Hepatic stellate cell (primary cell): ENCODE measurements at places on chromosomes 6 and 20.

DNA sequence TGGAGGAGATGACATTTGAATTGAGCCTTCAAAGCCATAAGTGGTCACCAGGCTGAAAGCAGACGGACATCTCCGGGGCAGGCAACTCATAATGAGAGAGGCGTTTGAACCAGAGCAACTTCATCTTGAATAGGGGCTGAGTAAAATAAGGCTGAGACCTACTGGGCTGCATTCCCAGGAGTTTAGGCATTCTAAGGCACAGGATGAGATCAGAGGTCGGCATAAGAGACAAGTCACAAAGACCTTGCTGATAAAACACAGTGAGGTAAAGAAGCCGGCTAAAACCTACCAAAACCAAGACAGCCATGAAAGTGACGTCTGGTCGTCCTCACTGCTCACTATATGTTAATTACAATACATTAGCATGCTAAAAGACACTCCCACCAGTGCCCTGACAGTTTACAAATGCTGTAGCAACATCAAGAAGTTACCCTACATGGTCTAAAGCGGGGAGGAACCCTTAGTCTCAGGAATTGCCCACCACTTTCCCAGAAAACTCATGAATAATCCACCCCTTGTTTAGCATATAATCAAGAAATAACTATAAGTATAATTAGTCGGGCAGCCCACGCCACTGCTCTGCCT, 194.7 kb upstream of the SOX4 start:
- DNase-seq = no peak

- no peak for DNase-seq
Observed at GRCh38 chr20:60121903-60122302, 163.7 kb downstream of the CDH26 start.

- DNase-seq = no peak
Observed at GRCh38 chr6:170122651-170123050, 168.2 kb downstream of the DLL1 start.

DNA sequence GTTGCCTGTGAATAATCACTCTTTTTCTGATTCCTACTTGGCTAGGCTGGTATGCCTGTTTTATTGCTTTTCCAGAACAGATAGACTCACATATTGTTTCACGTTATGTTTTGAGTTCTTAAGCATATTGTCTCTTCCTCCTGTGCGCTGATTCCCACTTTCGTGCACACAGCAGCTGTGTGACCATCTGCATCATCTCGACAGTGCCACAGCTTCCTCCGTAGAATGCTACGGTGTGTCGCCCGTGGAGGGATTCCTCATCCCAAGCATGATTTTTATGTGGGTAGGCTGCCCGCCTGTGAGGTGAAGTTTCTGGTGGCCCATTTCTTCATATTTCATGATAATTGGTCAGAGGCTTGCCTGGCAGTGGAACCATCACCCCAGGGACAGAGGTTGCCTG, 31.8 kb downstream of the PLCB4 start:
- no peak for DNase-seq

DNA sequence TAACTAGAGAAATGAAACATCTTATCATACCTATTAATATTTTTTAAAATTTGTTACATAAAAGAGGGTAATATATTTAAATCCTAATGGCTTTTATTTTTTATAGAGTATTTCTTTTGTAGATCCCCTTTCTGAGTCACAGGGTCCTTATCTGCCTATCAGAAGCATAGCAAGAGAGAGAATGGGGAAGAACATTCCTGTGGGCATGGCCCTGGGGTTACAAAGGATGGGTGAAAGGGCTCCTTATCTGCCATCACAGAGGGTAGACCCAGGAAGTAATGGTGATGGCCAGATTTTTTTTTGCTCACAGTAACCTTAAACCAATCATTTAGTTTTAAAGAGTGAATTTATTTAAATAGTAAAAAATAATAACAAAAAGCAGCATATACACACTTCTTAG, 582.1 kb upstream of the HTR1E start:
- DNase-seq = no peak

GRCh38 chr20:49452011-49452482, 30.4 kb downstream of the KCNB1 start:
- no peak for DNase-seq

- no peak for DNase-seq
Observed at GRCh38 chr6:155084431-155085123, 89.5 kb downstream of the TIAM2 start.

- no peak for DNase-seq
Observed at GRCh38 chr6:27303613-27304272, 8.3 kb downstream of the POM121L2 start.

DNA sequence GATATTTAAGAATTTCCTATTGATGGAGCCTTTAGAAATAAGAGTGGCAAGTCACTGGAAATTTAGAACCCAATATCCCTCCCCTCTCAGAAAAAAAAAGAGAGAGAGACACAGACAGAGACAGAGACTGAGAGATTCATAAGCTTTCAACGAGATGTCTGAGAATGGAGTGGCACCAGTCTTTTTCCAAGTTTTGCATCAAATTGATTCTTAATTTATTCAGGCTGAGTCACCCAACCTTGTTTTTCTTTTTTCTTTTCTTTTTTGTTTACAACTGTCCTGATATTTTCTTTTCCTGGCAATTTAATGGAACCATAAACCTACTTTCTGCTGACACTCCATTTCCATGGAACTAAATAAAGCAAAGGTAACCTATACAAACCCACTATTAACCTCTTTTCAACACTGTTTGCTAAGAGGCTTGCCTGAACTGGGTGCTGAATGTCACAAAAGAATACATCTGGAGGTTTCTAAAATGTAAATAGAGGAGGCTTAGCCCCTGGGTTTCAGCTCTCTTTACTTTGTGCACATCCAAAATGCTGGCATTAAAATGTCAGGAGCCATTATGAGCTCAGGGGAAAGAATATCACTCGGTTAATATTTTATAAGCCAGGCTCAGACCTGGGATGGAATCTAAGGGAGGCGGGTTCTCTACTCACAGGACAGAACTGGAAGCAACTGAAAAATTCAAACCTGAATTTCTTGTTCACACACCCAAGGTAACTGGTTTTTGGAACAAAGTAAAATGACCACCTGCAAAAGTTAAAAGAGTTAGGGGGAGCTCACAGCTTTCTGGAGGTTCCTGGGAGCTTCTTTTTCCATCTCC, 100.8 kb downstream of the BFSP1 start:
- no peak for DNase-seq

DNA sequence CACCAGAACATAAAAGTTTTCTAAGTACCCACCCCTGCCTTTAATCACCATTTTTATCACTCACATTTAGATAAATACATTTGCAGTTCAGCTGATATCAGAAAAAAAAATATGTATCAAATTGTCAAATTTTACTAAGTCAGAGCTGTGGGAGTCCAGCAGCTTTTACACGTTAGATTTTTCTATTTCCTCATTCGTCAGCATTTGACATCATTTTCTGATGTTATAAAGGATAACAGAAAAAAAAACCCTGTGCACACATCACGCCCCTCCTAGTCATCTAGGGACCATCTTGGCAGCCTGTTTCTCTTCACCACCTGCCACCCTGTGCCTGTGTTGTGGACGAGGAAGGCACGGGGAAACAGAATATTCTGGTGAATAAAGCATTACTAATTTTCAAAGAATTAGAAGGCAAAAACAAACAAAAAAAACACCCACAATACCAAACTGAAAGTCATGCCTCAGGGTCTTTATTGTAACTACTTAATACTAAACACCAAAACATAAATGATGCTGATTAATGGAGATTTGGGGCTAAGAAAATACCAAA, 12.4 kb downstream of the B4GALT5 start:
- DNase-seq = no peak

DNA sequence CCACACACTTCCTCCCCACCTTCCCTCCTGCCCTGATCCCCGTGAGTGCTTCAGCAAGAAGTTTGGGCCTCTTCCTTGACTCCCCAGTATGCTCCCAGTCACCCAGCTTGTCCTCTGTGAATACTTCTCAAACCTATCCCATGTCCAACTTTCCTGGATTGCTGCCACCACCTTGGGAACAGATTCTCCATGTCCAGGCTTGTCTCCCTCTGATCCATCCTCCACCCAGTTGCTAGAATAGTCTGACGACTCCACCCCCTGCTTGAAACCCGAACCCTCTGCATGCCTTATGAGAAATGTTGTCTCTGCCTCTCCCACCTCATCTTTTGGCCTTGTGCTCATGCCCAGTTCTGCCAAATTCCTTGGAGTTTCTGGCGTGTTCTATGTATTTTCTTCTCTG, 108.0 kb downstream of the PPP1R14C start:
- DNase-seq = no peak

GRCh38 chr20:36008461-36009035, 40.2 kb downstream of the CNBD2 start:
- DNase-seq = no peak

DNA sequence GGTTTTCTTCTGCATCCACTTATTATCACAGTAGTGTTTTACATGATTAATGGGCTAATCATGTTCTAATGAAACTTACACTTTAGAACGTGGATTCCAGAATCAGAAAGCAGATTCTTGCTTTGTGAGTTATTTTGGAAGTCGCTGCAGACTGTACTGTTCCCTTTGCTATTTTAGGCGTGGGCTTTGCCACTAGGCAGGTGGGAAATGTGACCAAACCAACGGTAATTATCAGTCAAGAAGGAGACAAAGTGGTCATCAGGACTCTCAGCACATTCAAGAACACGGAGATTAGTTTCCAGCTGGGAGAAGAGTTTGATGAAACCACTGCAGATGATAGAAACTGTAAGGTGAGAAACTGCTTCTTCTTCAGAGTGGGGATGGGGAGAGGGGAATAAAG, 598 bp downstream of the FABP7 start:
- DNase-seq = no peak

DNA sequence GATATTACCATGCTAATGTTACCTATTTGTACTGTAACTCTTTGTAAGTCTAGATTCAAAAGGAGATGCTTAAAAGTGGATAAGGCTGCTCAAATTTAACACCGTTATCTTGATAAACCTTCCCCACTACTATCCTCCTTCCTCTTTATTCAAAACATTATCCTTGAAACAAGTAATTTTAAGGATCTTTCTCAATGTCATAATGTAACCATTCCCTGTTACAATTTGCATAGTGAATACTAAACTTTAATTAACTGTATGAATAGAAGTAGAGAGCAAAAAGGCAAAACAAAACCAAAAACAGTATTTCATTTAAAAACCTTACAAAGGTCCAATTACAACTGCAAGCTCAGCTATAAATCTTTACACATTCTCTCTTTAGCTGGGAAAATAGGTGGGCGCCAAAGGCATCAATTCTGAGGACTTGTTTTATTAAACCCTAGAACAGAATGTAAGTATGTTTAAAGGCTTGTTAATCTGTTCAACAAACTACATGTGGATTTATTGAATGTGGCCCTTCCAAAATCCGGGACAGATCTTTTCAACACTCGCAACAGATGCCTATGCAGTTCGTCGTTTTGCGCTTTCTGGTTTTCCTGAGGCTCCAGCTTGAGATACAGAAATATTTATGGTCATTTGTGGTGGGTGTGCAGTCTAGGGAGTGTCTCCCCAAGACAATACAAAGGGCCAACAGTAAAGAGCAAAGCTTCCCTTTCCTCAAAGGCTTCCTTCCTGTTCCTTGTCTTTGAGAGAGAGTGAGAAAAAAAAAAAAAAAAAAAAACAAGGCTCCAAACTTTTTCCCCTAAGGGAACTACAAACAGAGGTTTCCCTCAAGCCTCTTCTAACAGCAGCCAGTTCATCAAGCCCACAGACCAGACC, 15.1 kb downstream of the KIF13A start:
- no peak for DNase-seq

DNA sequence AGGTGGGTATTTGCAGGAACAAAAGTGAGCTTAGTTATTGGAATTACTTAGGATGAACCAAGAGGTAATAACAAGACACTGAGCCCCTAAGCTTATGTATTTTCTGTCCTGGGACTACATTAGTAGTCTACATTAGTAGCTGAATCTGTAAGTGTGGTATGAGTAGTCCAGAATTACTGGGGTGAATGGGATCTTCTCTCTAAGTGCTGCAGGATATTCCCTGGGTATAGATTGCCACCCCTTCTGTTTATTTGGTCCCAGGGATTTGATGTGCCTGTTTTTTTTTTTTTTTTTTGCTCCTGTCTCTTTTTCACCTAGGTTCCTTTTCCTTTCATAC, 5.9 kb downstream of the CD2AP start:
- no peak for DNase-seq

GRCh38 chr6:54308289-54308985, at the start of gene TINAG:
Gene TINAG (plus strand): TSS chr6:54308441. CDS start chr6:54308551, 110 bp downstream.
- no peak for DNase-seq

GRCh38 chr20:4867051-4867450, 134.3 kb downstream of the SLC23A2 start:
- DNase-seq = no peak

- no peak for DNase-seq
Observed at GRCh38 chr20:54137115-54137514, 36.7 kb downstream of the CYP24A1 start.

DNA sequence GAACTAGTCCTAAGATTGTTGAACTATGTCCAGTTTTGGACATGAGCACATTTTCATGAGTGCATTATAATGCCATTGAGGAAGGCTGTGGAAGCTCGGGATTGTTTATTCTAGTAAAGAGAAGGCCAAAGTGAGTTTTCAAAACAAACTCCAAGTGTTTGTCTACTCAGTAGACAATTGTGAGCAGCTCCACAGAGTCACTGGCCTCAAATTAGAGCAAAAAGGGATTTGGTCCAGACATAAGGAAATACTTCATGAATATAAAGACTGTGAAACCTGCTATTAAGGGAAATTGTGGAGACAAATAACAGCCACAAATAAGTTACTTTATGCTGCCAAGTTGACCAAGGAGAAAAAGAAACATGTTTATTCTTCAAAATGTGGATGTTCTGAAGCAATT, 42.6 kb upstream of the PREP start:
- no peak for DNase-seq

- DNase-seq = no peak
Observed at GRCh38 chr6:7742223-7742785, 16.4 kb downstream of the BMP6 start.

GRCh38 chr6:152609125-152609670, 28.0 kb downstream of the SYNE1 start:
- DNase-seq = no peak

DNA sequence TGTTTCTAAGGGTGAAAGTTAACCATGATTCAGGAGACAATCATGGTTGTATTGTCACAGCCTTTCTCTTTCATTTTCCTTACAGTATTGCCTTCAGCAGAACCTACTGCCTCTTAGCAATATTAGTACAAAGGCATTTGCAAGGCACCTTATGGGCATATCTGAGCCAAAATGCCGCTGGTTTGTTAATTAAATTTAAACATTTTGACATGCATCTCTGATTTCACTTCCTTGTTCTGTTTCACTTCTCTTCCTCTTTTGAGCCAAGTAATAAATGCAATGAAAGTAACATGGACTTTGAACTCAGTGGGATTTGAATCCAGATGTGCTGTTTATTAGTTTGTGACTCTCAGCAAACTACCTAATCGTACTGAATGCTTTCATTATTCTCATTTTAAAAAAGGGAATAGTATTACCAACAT, 467.4 kb upstream of the CITED2 start:
- DNase-seq = no peak

- peak; percentile 86 for DNase-seq
Observed at GRCh38 chr6:116229287-116229913, 24.5 kb downstream of the TSPYL4 start.
